NCI-H2081 (cell line): ENCODE measurements at places on chromosomes 1 and 21.

GRCh38 chr21:35357041-35357780 lies 308.1 kb upstream of the RUNX1 start:
- DNase-seq, result no peak

- DNase-seq, result no peak
Measured at GRCh38 chr1:111802110-111802509, 46.4 kb downstream of the DDX20 start.

DNA sequence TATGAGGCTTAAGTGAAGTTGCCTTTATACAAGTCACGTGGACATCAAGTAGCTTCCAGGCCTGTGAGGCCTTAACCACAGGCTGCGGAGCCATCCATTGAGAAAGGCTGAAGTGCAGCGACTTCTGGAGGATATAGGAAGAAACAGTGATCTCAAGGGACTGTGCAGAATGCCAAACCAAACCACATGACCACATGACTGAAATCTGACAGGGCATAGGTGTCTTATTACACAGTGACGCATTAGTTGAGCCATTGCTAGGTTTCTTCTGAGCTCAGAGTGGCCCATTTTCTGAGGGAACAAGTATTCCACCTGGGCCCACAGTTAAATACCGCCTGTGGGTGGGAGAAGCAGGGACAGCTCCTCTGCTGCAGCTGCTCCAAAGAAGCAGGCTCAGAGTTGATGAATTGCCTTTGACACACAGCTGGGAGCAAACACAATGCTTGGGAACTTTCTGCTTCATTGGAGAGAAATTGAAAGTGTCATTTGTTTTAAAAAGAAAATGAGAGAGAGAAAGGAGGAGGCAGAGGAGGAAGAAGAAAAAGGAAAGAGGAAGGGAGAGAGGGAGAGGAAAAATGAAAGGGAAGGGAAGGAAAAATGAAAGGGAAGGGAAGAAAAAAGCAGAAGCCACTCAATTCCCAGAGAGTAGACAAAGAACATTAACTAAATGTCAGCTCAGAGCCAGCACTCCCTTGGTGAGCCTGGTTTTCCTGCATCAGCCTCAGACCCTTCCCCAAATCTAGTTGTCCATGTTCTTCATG lies 94.4 kb downstream of the COLGALT2 start:
- no peak for DNase-seq

- no peak for DNase-seq
Measured at GRCh38 chr1:28050776-28051175, 37.6 kb downstream of the EYA3 start.

- no peak for DNase-seq
Measured at GRCh38 chr1:57295326-57295725, 128.5 kb downstream of the DAB1 start.

DNA sequence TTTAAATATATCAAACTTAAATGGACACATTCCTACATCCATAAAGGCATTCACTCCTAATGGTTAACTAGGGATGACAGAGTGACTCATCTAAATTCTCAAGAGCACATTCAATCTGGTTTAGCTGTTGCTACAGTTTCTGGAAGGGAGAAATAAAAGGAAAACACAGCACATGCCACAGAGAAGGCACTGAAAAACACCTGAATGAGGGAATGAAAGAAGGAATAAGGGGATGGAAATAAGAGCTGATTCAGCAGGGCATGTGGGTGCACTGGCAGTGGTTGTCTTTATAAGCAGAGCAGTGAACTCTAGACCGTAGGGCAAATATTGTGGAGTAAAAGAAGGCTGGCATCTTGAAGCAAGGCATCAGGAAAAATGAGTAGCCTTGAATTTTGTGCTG lies 79.3 kb downstream of the LHX4 start:
- no peak for DNase-seq

- DNase-seq, result no peak
Measured at GRCh38 chr1:147283011-147283410, 40.5 kb downstream of the CHD1L start.

DNA sequence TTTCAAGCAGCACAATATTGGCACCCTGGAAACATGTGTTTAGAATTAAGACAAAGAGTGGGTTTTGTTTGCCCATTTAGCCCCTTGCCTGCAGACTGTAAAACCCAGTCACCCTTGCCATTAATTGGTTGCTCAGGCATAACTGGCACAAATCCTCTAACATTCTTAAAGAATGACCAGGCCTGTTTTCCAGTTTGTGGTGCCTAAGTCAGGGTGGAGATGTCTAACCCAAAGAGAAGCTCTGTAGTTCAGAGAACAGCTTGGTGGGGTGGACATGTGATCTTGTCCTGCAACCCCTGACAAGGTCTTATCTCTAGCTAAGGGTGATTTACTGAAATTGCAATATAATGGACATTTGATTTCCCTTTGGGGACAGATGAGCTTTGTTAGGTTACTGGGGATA lies 8.8 kb upstream of the ANGPTL7 start:
- DNase-seq, result no peak

GRCh38 chr1:220426989-220427388 lies 100.9 kb upstream of the MARK1 start:
- DNase-seq, result no peak

DNA sequence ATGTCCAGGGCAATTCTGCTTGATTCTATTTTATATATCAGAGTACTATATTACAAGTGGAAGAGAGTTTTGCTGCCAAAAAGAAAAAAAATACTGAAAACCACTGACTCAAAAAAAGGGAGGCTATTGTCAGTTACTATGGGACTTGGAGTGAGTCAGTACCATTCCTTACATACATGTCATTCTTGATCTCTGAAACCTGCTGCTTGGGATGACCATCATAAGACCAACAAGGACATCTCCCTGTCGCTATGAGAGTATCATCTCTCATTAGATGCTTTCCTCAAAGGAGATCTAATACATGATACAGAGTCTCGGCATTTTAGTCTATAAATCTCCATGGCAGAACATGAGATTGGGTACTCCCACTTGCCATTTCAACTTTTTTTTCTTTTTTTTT lies 11.8 kb upstream of the INPP5B start:
- DNase-seq, result no peak

- no peak for DNase-seq
Measured at GRCh38 chr1:208509072-208509471, 264.9 kb upstream of the PLXNA2 start.

GRCh38 chr1:217911908-217912307 lies 280.8 kb downstream of the SPATA17 start:
- DNase-seq, result peak; percentile 12

DNA sequence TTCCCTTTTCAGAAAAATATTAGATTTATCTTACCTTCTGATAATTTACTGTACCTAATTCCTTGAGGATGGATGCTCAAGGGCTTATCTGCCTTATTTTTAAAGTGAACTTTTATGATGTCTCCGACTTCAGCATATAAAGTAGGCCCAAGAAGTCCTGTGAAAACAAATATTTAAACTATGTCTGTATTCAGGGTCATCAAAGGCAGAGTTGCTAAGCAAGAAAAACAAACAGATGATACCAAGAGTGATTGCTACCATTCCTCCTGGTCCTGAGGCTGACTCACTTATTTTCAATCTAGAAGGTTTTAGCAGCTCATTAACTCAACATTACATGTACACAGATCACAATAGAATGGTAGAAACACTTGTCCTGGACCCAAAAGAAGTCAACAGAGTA lies 14.1 kb downstream of the F5 start:
- DNase-seq, result no peak

DNA sequence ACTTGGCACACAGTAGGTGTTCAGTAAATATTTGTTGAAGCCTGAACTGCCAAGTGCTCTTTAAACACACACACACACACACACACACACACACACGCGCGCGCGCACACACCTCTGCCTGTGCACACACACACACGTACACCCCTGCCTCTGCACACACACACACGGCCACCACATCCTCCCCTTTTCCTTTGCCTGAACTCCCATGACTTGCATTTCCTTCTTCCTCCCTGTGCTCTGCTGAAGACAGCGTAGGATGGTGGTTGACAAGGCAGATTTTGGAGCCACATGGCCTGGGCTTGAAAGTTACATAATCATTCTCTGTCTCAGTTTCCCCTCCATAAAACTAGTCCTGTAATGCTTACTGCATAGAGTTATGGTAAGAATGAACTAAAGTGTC lies 712.3 kb downstream of the PTPRU start:
- no peak for DNase-seq

DNA sequence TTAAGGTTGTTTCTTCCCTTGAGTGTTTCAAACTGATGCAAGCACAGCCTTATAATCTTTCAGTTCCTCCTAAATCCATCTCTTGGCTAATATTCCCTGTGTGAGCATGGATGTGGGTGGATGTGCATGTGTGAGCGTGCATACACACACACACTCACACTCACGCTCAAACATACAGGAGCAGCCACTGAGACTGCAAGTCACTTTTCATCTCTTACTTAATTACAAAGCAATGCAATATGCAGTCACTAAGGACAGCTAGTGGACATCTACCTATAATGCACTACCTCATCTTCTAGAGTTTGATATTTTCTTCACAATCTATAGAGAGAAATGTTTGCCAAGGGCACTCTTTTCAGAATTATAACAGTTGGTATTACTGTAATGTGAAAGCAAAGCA lies 1.4 kb downstream of the ESRRG start:
- peak; percentile 56 for DNase-seq

DNA sequence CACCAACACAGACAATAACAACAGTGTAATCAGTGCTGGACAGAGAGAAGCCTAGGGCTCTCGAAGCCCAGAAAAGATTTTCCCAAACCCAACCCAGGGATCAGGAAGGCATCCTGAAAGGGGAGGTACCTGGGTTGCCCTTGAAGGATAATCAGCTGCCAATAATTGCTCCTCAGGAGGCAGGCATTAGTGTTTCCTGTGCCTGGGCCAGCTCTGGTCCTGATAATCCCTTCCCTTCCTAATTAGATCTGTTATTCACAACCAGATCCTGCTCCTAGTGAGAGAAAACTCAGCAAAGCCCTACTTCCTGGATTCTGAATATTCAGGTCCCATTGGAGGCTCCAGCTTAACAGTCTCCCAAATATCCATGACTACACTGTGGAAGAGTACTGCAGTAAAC lies 117.4 kb downstream of the DMRTA2 start:
- peak; percentile 37 for DNase-seq

DNA sequence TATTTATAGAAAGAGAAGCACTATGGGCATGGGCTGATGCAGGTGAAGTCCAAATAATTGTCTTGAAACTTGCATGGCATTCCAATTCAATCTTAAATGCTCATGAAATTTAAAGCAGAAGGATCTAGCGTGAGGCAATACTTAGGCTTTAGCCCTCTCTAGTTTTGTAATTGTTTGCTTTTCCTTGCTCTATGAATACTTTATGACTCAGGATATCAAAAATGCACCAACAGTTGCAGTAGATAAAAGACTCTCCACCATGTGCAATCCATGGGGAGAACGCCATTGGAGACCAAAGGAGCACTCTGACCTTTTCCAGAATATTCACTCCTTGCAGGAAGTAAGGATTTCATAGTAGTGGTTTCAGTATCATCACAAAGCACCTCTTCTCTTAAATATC lies 436.4 kb downstream of the LRRIQ3 start:
- DNase-seq, result no peak

DNA sequence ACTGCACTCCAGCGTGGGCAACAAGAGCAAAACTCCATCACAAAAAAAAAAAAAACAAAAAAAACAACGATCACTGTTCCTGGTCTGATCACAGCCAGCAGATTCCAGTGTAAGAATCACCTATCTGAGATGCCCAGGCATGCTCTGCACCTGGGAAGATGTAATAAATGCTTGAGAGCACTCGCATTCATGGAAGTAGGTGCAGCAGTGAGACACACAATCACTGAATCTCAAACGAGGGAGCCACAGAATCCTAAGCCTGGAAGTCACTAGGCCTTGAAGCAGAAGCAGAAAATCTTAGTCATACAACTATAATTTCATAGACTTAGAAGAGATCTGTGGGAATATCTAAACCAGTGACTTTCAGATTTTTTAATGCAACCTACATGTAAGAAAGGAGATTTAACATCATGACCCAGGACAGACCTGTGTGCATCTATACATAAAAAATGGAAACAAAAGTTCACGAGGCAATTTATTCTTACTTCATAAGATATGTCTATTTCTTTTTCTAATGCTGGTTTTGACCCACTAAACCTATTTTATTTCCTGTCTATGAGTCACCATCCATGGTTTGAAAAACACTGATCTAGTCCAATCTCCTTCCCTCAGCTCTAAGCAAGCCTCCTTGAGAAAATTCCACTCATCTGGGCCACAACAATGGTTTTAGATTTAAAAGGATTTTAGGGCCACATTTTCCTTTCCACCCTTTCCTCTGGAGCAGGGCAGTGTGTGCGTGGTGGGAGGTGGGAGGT lies 30.4 kb downstream of the RIMS3 start:
- DNase-seq, result no peak

DNA sequence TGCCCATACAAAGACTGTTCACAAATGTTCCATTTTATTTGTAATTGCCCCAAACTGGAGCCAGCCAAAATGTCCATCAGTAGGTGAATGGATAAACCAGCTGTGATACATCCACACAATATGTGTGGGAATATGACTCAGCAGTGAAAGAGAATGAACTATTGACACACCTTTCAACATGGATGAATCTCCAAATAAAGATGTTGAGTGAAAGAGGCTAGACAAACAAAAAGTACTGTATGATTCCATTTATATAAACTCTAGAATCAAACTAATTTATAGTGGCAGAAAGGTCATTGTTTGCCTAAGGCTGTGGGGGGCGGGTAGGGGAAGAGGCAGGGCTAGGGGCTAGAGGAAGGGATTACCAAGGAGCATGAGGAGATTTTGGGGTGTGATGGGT lies 4.5 kb downstream of the DHCR24 start:
- DNase-seq, result peak; percentile 63
